COR-L47 (cell line): ENCODE measurements at places on chromosomes 3 and 15.

- no peak for DNase-seq
Observed at GRCh38 chr15:66004618-66005262, 135.4 kb downstream of the RAB11A start.

- DNase-seq, result no peak
Observed at GRCh38 chr15:56371495-56372147, 6.4 kb downstream of the TEX9 start.

- DNase-seq, result no peak
Observed at GRCh38 chr3:182239316-182239715, 527.6 kb downstream of the SOX2 start.

DNA sequence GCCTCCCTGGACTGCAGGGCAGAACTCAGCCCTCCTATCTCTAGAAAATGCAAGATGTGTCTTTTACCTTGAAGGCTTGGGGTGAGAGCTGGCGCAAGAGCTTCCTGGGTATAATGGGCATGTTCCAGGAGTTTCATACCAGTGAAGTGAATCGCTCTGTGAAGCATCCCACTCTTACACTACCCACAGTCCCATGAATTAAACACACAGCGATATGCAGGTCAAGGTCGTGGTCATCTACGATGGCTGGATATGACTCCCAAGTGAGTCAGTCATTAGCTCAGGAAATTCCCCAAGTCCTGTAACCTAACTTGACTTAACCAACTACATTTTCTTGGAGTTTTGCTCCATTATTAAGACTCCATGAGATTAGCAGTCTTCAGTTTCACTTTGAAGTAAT lies 439.7 kb downstream of the NTRK3 start:
- no peak for DNase-seq

DNA sequence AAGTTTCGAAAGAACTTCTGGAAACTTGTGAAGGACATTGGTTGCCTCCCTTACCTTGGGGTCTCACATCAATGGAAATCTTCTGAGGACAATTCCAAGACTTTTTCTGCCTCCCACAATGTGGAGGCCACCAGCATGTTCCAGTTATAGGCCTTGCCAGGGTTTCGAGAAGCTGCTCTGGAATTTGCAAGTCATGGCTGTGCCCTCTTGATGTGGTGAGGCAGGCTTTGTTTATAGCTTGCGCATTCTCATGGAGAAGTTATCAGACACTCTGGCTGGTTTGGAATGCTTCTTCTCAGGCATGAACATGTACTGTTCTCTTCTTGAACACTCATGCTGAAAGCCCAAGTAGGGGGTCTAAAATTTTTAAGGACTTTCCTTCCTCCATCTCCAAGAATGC lies 4.1 kb downstream of the CXCR6 start:
- no peak for DNase-seq

- DNase-seq, result no peak
Observed at GRCh38 chr15:66269326-66270090, 16.0 kb upstream of the MEGF11 start.

- no peak for DNase-seq
Observed at GRCh38 chr15:68479870-68480269, 47.9 kb upstream of the ITGA11 start.

GRCh38 chr15:34812369-34812768 lies 17.0 kb upstream of the ACTC1 start:
- no peak for DNase-seq

DNA sequence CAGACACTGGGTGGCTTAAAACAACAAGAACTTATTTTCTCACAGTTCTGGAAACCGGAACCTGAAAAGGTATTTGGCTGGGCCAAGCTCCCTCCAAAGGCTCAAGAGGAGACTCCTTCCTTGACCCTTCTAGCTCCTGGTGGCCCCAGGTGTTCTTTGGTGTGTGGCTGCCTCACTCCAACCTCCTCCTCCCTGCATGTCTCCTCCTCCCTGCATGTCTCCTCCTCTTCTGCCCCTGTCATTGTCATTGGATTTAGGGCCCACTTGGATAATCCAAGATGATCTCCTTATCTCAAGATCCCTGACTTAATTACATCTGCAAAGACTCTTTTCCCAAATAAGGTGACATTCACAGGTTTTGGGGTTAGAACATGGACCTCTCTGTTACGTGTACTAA lies 69.8 kb upstream of the MFGE8 start:
- no peak for DNase-seq

- DNase-seq, result no peak
Observed at GRCh38 chr3:132841621-132842020, 119.4 kb upstream of the NPHP3 start.

DNA sequence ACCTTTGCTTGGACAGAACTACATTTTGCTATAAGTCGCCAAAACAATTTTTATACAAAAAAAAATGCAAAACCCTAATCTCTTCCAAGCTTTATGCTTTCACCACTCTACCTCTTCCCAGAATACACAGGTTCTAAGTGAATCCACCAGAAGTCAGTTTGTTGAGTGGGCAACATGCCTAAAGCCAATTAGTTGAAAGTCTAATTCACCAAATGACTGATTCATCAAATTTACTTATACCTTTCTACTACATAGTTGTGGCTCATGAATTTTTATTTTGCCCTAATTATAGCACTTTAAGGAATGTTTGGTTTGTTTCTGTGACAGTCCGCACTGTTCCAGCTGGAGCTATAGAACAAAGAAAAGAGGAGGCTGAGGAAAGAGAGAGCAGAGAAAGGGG lies 265.9 kb upstream of the TGFBR2 start:
- DNase-seq, result no peak

DNA sequence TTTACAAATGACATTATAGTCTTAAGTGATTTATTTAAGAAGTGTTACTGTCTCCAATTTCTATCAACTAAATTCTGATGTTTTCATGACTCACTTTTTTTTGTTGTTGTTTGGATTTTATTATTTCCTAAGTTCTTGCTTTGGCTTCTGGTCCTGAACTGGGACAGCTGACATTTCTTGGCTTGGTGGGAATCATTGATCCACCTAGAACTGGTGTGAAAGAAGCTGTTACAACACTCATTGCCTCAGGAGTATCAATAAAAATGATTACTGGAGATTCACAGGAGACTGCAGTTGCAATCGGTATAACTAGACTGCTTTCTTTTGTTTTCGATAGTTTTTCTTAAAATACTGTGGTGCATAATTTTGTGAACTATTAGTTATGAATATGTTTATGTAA lies 47.5 kb downstream of the ASTE1 start:
- DNase-seq, result no peak

DNA sequence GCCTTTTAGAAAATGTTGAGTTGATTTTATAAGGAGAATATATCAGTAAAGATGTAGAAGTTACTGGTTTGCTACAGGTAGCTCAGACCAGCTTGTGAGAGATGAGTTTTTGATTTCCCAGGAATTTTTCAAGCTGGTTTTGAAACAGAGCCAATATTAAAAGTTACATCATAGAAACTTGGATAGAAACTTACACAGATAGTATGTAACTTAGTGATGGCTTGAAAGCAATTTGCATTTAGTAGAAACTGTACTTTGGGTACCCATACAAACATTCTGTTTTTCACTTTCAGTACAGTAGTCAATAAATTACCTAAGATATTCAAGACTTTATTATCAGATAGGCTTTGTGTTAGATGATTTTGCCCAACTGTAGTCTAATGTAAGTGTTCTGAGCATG lies 93.4 kb downstream of the RBMS3 start:
- no peak for DNase-seq

DNA sequence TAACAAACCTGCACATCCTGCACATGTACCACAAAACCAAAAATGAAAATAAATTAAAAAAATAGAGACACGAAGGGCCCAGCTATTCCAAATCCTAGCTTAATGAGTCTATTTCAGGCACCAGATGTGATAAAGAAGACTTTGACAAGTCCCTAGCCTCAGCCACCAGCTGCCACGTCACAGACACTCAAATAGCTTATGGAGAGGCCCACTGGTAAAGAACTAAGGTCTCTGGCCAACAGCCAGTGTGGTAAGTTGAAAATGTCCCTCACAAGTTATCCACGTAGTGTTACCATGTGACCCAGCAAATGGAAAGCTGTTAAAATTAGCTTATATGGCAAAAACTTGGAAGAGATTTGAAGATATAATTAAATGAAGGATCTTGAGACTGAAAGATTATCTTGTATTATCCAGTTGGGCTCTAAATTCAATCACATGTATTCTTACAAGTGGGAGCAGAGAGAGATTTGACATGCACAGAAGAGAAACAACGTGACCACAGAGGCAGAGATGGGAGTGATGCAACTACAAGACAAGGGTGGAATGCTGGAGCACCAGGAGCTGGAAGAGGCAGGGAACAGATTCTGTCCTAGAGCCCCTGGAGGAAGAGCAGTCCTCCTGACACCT lies 10.9 kb downstream of the ACSBG1 start:
- no peak for DNase-seq

DNA sequence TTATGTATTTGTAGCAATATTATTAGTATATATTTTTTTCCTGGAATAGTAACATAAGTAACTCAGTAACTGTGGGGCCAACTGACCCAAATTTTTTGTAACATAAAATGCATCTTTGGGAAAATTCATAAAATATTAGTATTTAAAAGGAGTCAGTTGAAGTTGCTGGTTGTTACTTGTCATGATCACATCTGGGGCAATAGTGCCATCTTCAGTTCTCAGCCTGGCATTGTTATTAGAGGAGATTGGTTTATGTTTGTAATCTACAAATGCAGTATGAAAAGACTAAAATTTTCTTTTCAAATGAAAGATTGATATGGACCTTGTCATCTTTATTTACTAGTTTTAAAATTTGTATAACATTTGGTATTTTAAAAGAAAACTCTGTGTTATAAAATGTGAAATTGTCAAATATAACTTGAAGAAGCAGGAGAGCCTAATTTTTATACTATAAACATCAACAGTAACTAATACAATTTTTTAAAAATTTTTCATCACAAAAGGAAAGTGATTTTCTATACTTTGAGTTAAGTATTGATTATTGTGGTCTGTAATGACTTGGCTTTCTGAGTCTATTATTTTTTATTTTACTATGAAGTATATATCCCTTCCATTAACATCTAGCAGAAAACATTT lies 38.8 kb upstream of the MLF1 start:
- DNase-seq, result peak; percentile 39

DNA sequence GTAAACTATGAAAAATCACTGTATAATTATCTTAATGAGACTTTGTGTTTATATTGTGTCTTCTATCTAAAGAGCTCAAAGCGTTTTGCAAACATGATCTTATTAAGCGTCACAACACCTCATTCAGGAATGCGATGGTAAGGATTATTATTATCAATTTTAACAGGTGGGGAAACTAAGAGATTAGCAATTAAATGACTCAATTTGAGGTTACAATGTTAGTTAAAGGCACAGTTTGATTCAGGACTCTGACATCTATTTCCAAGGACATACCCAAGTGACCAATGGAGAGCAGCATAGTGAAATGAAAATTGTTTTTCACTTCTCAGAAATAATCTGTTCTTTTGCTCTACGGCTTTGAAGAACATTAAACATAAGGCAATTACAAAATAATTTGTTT lies 74.6 kb downstream of the FMN1 start:
- DNase-seq, result peak; percentile 34

GRCh38 chr15:82808634-82809041 lies 790 bp upstream of the WHAMM start:
- no peak for DNase-seq

DNA sequence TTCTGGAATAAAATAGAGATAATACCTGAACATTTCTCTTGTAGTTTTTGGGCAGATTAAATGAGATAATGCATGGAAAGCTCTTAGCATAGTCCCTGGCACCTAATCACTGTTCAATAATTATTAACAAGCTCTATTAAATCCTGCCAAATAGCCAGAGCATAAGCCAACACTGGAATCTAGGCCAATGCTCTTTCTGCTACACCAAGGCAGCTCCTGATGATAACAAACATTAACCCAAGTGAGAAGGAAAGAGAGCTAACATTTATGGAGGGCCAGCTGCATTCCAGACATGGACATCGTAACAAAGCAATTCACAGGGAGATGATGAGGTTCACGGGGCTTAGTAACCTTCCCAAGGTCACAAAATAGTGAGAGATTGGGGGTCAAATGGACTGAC lies 23.3 kb downstream of the LARP6 start:
- no peak for DNase-seq

GRCh38 chr3:194259982-194260766 lies 91.0 kb downstream of the CPN2 start:
- DNase-seq, result no peak

- no peak for DNase-seq
Observed at GRCh38 chr3:62672988-62673313, 202.3 kb downstream of the CADPS start.

GRCh38 chr3:26141296-26141695 lies 351.4 kb downstream of the OXSM start:
- DNase-seq, result no peak

DNA sequence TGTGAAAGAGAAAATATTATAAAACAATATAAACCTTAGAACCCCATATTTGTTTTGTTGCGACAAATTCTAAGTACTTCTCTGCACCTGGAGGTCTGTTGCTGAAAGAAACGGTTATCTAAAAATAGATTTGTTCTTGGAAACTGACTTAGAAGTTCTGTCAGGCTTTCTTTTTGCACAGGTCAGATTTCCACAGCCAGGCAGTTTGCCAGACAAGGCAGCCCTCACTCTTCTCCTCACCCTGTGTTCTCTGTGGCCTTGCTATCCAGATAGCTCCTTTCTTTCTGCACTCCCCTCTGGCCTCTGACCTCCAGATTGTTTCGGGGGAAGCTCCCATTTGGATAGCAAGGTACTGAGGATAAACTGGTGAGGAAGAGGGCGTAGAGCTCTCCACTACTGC lies 413.3 kb upstream of the ONECUT1 start:
- DNase-seq, result no peak

- DNase-seq, result no peak
Observed at GRCh38 chr15:80350941-80351610, 53.1 kb upstream of the ARNT2 start.

- peak; percentile 45 for DNase-seq
Observed at GRCh38 chr3:30518181-30518864, 88.1 kb upstream of the TGFBR2 start.

DNA sequence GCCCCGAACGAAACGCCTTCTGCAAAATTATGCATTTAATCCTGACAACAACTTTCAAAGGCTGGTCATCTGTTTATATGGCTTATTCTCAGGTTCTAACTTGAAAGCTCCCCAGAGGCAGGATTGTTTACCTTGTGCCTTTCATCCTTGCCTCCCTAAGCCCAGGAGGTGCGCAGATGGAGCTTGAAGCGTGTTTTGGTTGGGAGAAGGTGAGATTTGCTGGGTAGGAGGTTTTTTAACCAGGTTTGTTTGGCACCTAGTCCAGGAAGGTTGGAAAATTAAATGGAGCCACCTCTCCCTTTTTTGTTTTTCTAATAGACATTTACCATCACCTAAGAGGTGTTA lies 675 bp downstream of the TSEN2 start:
- DNase-seq, result no peak

- no peak for DNase-seq
Observed at GRCh38 chr15:52728899-52729298, 49.7 kb upstream of the ATOSA start.

DNA sequence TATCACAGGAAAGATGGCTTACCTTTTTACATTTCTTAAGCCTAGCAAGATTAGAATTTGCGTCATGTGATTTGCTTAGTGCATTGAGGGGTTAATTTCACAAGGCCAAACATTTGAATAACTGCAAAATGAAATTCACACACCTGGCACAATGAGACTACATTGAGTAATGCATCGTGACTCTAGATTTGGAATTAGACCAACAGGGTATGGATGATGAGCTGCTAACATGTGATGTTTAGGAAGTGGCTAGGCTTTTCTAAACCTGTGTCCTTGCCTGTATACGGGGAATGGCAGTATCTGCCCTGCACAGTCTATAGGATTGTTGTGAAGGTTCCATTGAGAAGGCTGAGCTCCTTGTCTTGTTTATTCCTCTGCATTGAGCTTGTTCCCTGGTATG lies 160.1 kb downstream of the MFSD1 start:
- no peak for DNase-seq

GRCh38 chr3:162525771-162526170 lies 1029.2 kb downstream of the OTOL1 start:
- no peak for DNase-seq
